ENCODE measurements at places on chromosomes 6 and 20.

DNA sequence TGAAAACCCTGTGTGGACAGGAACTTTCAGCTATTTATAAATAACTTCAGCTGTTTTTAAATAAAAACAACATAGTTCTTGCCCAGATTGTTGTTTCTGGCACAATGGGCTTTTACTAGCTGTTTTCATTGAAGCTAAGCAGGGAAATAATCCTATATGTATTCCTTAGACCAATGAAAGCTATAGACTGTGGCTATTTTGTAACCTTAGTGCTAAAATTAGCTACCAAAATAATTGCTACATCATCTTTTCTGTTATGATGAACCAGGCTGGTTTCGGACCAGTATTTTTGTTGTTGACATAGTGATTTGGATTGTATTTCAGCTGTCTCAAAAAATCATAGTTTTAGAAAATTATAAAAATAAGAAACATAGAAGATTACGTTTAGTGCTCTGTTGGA lies 13.7 kb downstream of the PHF3 start:
- DNase-seq = no peak

DNA sequence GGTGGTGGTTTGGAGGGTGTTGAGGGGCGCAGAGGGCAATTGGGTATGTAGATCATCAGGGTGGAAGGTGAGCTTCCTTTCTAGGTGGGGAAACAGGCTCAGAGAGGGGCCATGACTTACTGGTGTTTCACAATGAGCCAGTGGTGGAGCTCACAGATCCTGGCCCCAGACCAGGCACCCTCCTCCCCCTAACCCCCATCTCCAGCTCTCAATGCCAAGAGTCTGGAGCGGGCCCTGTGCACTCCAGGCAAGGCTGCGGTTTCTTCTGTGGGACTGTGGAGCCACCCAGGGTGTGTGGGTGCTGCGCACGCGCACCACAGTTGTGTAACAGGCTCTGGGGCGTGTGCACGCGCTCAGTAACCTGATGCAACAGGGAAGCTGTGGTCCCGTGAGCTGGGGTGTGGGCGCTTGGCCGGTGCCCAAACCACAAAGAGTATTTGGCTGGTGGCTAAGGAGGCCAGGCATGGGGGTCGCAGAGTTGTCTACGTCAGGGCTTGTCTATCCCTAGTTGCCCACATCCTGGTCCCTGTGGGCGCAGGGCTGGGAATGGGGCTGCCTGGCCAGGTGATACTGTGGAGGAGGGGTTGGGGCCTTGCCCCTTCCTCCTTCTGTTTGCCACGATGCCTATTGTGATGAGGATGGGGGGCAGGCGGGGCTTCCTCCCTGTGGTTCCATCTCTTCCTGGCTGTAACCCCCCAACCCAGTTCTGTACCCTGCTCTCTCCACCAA lies 37.5 kb upstream of the MRPS18A start:
- DNase-seq = peak; percentile 43

- no peak for DNase-seq
Measured at GRCh38 chr20:63587256-63587655, 13.2 kb upstream of the HELZ2 start.

- no peak for DNase-seq
Measured at GRCh38 chr6:98769546-98769945, 64.8 kb upstream of the POU3F2 start.

DNA sequence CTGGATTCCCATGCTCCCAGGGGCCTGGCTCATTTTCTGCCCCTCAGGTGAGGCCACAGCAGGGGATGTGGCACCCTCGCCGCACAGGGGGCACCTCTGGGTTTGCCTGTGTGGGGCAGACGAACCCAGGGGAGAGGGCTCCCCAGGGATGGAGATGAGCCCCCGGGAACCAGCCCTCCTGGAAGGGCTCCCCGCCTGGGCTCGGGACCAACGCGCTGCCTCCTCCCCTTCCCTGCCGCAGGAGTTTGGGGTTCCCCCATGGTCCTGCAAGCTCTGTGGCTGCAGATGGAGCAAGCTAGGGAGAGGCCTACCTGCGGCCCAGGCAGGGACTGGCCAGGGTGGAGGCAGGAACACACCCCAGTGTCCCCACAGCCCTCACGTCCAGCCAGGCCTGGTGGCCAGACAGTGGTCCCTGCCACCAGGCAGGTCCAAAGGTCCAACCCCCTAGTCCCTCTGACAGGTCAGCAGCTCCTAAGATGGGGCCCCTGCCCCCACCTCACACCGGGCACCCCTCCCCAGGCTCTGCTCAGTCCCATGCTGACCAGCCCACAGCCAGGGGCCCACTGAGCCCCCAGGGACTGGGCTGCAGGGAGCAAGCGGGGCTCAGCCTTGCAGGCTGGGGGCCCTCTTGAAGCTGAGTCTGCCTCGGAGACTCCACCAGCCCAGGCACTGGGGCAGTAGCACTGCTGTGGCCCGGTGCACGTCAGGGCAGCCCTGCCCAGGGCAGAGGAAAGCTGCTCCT lies 13.7 kb downstream of the LAMA5 start:
- no peak for DNase-seq

DNA sequence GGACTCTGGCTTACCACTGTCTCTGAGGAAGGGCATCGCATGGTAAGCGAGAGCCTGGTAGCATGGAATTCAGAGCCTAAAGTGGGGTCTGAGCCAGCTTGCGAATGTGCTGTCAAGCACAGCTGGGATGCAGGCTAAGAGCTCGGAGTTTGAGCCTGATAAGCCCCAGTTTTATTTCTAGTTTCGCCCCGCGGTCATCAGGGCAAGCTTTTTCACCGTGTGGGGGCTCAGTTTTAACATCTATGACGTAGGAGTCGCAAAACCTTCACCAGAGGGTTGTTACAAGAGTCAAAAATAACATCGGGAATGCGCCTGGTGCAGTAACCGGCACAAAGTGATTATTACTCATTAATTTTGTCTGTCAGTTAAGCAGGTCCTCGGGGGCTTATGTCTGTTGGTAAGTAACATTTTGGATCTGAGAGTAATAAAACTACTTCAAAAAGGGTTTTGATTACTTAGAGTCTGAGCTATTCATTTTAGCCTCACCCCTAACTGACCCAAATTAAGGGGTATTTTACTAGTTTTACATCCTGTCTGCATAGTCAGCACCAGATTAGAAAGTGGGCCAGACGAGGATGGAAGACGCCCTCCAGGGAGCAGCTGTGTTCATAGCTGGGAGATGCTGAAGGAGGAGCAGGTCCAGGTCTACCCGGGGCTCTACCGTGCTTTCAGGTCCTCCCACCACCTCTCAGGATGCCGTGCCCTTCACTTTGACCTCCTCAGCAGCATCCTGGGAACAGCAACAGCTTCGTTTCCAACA lies 29.7 kb downstream of the SLC22A23 start:
- no peak for DNase-seq

DNA sequence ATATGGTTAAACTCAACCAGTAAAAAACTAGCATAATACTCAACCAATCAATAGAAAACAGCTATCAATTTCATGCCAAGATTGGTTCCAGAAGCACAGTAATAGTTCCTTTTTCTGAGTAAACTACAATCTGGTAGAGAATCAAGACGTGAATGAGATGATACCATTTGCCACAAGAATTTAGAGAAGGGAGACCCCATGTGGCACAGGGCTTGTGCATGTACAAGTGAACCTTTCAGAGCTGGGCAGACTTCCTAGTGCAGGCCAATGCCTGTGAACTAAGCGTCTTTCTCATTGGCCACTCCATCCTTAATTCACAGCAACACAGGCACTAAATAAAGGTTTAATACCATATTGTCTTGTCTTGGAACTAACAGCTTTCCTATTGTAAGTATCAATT lies 213.5 kb downstream of the RFPL4B start:
- DNase-seq = no peak

- no peak for DNase-seq
Measured at GRCh38 chr6:131013495-131013894, 49.5 kb downstream of the EPB41L2 start.
